ENCODE measurements at places on chromosomes 7 and 10. TPM values are rescaled to one million over a fixed set of nuclear protein-coding genes. Genes with fewer than 3 reads are reported as not detected.

DNA sequence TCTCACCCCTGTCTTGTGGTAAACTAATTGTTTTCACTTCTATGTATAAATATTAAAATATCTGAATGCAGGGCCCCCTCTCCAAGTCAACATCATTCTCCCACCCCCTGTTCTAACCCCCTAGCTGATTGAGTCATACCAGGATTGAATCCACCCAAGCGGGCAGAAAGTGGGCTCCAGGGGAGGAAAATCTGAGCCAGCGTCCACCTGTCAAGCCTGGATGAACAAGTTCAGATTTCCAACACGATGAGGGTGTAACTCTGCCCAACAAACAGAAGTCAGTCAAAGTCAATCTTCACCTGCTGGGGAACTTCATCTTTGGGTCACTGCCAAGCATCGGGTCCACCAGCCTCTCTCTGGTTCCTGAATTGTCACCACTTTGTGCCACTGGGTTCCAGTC lies 162.9 kb upstream of the CELF2 start:
- DNase-seq, result no peak
- H3K27me3 ChIP-seq, result no peaks in the 10 kb centered on the region
- H3K4me1 ChIP-seq, result no peaks in the 10 kb centered on the region
- no peak overlapping the region for H3K27ac ChIP-seq
- no peaks in the 10 kb centered on the region for H3K36me3 ChIP-seq
- no peak overlapping the region for H3K4me3 ChIP-seq

- no peak overlapping the region for H3K27ac ChIP-seq
- no peak overlapping the region for H3K4me3 ChIP-seq
- DNase-seq, result no peak
- H3K27me3 ChIP-seq, result no peaks in the 10 kb centered on the region
- no peaks in the 10 kb centered on the region for H3K4me1 ChIP-seq
- no peaks in the 10 kb centered on the region for H3K36me3 ChIP-seq
Observed at GRCh38 chr7:69653806-69654205, 55.5 kb downstream of the AUTS2 start.

DNA sequence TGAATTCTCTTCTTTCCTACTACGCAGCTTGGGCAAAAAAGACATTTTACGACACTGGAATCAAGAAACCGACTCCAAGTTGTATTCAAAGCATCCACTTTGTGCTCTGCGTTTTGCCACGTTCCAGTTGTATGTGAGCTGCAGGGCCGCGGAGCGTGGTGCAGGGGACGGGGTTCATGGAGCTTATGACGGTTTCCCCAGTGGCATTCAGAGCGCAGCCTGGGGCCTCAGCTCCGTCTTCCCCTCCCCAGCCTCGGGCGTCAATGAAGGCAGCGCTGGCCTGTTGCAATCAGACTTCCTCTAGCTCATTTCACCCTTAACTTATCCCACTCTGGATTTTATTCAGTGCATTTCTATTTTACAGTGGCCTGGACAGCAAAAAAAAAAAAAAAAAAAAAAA lies 403.4 kb upstream of the KLF6 start:
- no peak overlapping the region for H3K27ac ChIP-seq
- H3K4me1 ChIP-seq, result no peaks in the 10 kb centered on the region
- H3K27me3 ChIP-seq, result no peaks in the 10 kb centered on the region
- no peaks in the 10 kb centered on the region for H3K36me3 ChIP-seq
- H3K4me3 ChIP-seq, result no peak overlapping the region

Gene HOXA6
- total RNA-seq, result not detected

Data from right lobe of liver (tissue), 6 donors.